ENCODE measurements at places on chromosomes 16 and 17.

GRCh38 chr17:75077496-75078283, 10.1 kb upstream of the SLC16A5 start:
- DNase-seq = peak; percentile 54

DNA sequence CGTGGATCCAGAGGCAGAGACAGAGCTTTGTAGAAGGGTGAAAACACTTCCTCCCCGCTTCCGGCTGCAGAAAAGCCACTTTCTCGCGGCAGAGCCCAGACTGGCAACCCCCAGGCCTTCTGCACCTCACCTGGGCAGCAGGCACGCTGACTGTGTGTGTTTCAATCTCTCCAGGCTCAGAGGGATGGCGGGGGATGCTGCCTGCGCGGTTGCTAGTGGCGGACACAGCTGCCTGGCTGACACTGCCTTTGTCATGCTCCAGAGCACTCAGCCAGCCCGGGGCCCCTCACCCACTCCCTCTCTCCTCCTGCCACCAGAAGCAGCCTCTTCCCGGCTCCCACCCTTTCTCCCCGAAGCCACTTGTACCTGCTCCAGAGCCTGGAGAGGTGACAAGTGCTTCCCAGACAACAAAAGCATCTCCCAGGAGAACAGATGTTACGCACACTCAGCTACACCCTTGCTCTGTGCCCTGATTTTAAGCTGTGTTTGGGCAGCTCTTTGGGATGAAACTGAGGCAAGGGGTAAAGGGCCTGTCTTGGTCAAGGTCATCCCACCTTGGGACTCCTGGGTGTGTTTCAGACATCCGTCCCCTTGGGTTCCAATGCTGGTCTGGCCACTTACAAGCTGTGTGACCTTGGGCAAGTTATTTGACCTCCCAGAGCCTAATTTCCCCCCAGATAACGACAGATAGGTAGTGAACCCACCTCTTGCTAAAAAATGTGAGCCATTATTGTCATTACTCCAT, 9.2 kb upstream of the GLIS2 start:
- DNase-seq = peak; percentile 62

DNA sequence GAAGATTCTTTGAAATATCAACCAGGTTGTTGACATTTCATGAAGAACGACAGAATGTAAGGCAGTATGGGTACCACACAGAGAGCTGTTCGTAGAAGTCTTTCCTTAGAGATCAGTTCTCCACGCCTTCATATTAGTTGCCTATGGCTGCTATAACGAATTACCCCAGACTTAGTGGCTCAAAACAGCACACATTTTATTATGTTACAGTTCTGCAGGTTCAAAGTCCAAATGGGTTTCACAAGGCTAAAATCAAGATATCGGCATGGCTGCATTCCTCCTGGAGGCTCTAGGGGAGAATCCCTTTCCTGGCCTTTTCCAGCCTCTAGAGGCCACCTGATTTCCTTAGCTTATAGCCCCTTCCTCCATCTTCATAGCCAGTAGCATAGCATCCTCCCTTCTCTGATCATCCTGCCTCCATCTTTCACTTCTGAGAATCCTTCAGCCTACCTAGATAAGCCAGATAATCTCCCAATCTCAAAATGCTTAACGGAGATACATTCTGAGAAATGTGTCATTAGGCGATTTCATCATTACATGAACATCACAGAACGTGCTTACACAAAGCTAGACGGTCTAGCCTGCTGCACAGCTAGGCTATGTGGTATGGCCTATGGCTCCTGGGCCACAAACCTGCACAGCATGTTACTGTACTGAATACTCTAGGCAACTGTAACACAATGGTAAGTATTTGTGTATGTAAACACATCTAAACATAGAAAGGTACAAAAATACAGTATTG, 26.0 kb downstream of the ERCC4 start:
- DNase-seq = no peak

GRCh38 chr17:12256380-12256995, 235.8 kb downstream of the MAP2K4 start:
- no peak for DNase-seq

DNA sequence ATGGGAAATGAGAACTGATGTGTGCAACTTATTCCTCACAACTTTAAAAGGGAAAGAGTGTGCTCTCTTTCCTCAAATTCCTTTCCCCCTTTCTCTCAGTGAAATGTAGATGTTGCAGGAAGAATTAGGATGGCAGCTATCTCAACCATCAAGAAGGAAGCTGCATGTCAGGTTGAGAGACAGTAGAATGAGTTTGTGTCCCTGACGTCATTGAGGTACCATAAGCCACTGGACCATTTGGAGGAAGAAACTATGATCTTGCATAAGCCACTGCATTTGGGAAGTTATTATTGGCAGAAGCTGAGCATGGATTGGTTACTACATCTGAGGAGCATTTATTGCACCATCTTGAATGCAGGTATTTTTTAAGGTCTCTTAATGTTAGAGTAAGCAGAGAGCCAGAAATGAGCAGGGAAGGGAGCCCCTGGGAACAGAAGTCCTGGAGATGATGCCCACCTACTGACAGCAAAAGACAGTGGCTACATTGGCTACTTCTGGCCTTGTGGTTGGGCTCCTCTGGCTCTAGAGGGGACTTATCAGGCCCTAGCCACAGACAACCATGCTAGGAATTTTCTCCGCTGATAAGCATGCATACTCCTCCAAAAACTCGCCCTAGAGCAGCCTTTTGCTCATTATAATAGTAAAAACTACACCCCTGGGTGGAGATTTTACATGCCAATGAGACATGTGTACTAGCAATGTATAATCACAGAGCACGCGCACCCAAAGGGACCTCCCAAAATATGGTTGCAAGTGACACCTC, 249.0 kb upstream of the SALL1 start:
- no peak for DNase-seq

- no peak for DNase-seq
Observed at GRCh38 chr16:19102187-19102872, 11.4 kb upstream of the ITPRIPL2 start.

- no peak for DNase-seq
Observed at GRCh38 chr17:32590974-32591373, 104.2 kb downstream of the CDK5R1 start.

GRCh38 chr17:61452301-61453290, at the start of gene TBX4:
TBX4 (plus strand) TSS chr17:61452422; CDS start chr17:61456491, 4,069 bp downstream.
- no peak for DNase-seq

DNA sequence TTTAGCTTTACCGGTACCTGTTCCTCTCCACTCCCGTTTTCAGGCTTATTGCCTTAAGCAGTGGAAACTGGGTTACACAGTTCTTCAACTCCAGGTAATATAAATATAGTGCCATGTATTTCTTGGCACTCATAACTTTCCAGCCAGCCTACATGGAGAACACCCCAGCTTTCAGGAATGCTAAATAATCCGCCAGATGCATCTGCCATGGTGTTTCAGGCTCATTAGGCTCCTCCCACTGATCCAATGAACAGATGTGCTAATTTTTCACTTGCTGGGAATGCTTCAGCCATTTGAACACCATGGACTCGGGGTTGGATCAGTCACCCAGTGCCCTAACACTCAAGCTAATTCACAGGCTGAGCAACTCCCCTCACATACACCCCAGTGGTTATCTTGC, 4.6 kb downstream of the ANKFN1 start:
- no peak for DNase-seq

DNA sequence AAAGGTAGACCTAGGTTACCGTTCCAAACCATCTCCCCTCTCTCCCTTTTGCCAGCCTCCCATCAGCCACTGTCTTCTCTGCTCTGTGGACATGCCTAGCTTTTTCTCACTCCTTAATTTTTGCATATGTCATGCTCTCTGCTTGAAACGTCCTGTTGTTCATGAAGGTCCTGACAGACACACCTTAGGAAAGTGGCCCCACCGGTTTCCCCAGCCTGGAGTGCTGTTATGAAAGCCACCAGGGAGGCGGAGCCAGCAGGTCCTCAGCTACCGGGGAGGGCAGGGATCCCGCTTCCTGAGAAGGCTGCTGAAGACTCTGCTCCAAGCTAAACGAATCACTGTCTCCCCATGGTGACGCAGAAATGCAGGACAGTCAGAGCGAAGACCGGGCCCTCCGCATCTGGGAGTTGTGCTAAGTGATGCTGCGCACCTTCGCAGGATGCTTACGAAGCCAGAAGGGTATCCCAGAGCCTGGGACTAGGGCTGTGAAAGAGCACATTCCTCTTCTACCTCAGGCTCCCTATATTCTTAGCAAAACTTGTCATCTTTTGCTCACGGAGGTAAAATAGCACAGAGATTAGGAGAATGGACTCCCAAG, 2.3 kb upstream of the SLC16A11 start:
- DNase-seq = peak; percentile 37

DNA sequence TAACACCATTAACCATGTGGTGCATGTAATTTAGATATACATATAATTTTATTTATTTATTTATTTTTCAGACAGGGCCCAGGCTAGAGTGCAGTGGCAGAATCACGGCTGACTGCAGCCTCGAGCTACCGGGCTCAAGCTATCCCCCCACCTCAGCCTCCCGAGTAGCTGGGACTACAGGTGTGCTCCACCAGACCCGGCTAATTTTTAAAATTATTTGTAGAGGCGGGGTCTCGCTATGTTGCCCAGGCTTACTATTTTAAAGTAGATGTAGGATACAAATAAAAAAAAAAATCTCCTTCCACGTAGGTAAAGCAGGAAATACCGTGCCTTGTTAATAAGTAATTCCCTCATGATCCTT, 446 bp upstream of the COQ7 start:
- DNase-seq = no peak

DNA sequence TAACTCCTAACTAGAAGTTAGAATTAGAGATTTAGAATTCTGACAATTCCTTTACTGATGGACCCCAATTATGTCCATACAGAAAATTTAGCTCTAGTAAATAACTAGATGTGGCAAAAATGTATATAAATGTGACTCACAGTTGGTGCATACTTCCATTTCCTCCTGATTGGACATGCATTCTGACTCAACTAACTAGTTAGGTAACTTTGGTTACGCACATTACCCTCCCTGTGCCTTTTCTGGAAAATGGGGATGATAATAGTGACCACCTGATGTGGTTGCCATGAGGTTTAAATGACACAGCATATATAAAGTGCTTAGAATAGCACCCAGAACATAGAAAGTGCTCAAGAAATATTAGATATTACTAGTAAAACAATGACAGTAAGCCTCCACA, 550.0 kb upstream of the SALL1 start:
- DNase-seq = no peak

GRCh38 chr17:34578016-34578415, 1.4 kb upstream of the TMEM132E start:
- no peak for DNase-seq

DNA sequence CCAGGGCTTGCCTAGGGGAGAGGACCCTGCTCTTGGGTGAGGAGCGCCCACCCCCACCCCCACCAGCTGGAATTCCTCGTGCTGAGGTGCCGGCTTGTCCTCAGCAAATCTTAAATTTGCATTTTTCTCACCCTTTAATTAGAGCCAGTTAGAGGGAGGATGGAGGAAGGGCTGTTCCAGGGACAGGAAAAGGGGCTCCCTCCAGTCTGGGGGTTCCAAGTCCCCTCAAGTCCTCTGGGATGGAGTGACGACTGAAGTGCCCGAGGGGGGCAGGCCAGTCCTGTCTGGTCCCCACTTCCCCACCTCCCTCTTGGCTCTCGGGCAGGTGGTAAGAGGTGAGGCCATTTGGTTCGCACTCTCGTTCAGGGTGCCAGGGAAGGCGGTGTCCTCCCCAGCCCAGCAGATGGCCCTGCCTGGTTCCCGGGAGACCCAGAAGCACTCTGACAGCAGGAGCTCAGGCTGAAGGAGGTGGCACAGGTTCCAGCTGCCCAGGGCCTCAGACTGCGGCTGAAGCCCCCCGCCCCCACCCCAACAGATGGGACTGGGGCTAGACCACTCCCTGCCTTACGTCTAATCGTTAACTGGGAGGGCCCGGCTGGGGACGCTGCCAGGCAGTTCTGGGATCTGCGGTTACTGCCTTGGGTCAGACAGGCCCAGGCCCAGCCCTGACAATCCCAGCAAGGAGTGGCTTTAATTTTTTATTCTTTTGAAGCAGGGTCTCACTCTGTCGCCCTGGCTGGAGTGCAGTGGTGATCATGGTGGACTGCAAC, 2.2 kb downstream of the RAB26 start:
- DNase-seq = no peak

GRCh38 chr16:10067835-10068234, 114.4 kb downstream of the GRIN2A start:
- DNase-seq = no peak

DNA sequence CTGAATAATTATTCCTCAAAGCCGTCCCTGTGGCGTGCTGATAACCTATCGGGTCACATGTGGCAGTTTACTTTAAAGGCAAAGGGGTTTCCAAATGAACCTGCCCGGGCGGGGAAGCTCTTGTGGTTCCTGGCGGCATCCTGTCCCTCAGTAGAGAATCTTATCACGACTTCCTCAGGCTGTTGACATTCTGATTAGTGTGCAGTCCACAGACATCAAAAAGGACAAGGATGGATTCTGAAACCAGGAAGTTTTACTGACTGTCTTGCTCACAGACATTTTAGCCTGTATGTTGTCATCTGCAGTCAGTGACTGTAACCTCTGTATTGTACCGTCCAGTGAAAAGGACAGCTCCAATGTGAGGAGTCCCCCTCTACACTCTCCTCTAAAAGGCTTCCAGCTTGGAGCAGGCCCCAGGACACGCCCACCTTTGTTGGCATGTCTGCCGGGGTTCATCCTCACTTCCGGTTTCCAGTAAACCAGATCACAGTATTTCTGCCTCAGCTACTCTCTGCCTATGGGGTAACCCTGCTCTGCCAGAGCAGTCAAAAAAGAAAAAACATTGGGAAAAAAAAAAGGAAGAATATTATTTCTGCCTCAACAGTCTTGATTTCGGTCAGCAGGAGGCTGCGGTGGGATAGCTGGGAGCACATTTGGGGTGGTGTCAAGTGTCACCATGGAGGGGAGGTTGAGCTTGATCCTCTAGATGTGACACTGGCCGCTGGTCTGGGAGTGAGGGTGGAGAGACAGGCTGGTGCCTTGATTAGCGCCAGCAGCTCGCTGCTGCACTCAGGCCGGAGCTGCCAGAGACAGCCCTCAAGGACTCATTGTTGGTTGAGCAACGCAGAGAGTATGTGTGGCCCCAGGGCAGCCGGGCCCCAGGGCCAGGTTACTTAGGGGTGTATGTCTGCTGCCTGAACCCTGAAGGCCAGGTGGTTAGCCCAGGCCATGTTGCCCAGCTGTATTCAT, 89.0 kb upstream of the DNAH17 start:
- peak; percentile 43 for DNase-seq

DNA sequence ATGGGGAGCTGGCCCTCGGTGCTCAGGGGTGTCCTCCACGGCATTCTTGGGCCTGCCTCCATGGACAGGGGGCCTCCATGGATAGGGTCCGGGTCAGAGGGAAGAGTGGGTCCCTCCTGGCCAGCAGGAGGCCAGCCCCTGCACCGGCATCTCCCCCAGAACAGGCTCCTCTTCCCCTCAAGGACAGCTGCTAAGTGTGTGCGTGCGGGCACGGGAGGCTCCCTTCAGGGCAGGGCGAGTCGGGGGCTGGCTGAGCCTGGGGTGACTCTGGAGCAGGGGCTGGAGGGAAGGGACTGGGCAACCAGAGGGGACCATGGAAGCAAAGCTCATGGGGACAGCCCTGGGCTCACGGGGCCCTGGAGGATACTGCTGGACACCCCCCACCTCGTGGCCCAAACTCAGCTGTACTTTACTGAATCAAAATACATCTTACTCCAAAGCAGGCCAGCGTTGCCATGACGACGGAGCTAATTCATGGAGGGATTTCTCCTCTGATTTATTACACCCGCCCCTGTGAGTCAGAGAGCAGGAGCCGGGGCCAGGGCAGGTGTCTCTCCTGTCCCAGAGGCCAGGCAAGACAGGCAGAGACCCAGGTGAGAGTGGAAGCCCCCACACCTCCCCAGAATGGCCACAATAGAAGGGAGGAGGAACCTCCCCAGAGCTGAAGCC, 2.1 kb downstream of the CASKIN1 start:
- DNase-seq = no peak
